ENCODE measurements at places on chromosomes 13 and 19. TPM values are rescaled to one million over a fixed set of nuclear protein-coding genes. Genes with fewer than 3 reads are reported as not detected.

- no peak overlapping the region for H3K27ac ChIP-seq
- DNase-seq: no peak
- no peaks in the 10 kb centered on the region for H3K4me1 ChIP-seq
- no peaks in the 10 kb centered on the region for H3K36me3 ChIP-seq
Measured at GRCh38 chr13:71935166-71935840, 68.3 kb upstream of the DACH1 start.

- no peaks in the 10 kb centered on the region for H3K27me3 ChIP-seq
- peaks cover 14% of the 10 kb centered on the region for H3K4me1 ChIP-seq
- H3K36me3 ChIP-seq: peaks cover 42% of the 10 kb centered on the region
- no peak overlapping the region for H3K27ac ChIP-seq
Measured at GRCh38 chr19:16216744-16217670, 19.3 kb downstream of the AP1M1 start.

DNA sequence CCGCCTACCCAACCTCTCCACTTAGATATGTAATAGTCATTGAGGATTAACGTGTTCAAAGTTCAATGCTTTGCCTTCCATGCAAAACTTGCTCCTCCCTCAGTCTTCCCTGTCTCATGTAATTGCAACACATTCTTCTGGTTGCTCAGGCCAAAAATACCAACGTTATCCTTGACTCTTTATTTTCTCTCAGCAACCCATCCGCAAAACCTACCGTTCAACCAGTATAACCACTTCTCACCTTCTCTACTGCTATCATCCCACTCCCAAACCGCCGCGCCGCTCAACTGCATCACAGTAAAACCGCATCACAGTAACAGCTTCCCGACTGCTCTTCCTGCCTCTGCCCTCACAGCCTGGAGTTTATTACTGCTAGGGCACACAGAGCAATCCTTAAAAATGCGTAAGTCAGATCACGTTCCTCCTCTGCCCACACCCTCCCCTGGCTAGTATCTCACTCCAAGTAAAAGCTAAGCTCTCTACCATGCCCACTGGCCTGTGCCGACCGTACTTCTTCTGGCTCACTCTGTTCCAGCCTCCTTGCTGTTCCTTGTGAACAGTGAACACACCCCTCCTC is 8.2 kb downstream of the MTIF3 start:
- H3K27me3 ChIP-seq: no peaks in the 10 kb centered on the region
- DNase-seq: no peak
- no peaks in the 10 kb centered on the region for H3K4me1 ChIP-seq
- no peak overlapping the region for H3K27ac ChIP-seq
- H3K4me3 ChIP-seq: no peak overlapping the region

- H3K4me3 ChIP-seq: no peak overlapping the region
- no peaks in the 10 kb centered on the region for H3K27me3 ChIP-seq
- no peaks in the 10 kb centered on the region for H3K36me3 ChIP-seq
- no peak for DNase-seq
- H3K4me1 ChIP-seq: no peaks in the 10 kb centered on the region
- H3K27ac ChIP-seq: no peak overlapping the region
Measured at GRCh38 chr13:69485991-69486592, 621.5 kb upstream of the ATXN8OS start.

- no peaks in the 10 kb centered on the region for H3K27me3 ChIP-seq
- DNase-seq: no peak
- peak overlapping the region; percentile 100 for H3K27ac ChIP-seq
- H3K4me3 ChIP-seq: peak overlapping the region; percentile 94
Measured at GRCh38 chr19:5719274-5719960, 529 bp downstream of the LONP1 start.

KLK4 gene
- not detected for total RNA-seq

NLRP11 gene
- not detected for total RNA-seq

SYNGR4 gene
- not detected for total RNA-seq

DNA sequence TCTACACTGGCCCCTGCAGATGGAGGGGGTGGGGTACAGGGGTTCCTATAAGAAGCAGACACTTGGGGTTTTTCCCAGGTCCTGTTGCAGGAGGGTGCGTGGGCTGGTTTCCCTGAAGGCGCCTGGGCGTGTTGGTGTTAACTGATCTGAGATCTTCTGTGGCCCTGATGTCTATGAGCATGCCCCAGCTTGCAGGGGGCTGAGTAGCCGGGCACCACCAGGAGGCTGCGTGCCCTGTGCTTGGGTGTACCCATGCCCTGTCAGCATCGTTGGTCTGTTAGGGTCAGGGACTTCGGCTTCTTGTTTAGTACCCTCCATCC is 45.3 kb downstream of the CAPN12 start:
- H3K27ac ChIP-seq: peak overlapping the region; percentile 76
- DNase-seq: no peak
- H3K4me3 ChIP-seq: no peak overlapping the region
- H3K36me3 ChIP-seq: peaks cover 20% of the 10 kb centered on the region

- peaks cover 8% of the 10 kb centered on the region for H3K36me3 ChIP-seq
- H3K27me3 ChIP-seq: no peaks in the 10 kb centered on the region
- H3K27ac ChIP-seq: no peak overlapping the region
- DNase-seq: no peak
- no peak overlapping the region for H3K4me3 ChIP-seq
Measured at GRCh38 chr19:1435378-1435989, 2.7 kb upstream of the RPS15 start.

- no peak for DNase-seq
- H3K27ac ChIP-seq: no peak overlapping the region
- H3K4me3 ChIP-seq: no peak overlapping the region
- H3K27me3 ChIP-seq: peaks cover 55% of the 10 kb centered on the region
Measured at GRCh38 chr19:41792513-41793413, 3.6 kb upstream of the CEACAM3 start.

DNA sequence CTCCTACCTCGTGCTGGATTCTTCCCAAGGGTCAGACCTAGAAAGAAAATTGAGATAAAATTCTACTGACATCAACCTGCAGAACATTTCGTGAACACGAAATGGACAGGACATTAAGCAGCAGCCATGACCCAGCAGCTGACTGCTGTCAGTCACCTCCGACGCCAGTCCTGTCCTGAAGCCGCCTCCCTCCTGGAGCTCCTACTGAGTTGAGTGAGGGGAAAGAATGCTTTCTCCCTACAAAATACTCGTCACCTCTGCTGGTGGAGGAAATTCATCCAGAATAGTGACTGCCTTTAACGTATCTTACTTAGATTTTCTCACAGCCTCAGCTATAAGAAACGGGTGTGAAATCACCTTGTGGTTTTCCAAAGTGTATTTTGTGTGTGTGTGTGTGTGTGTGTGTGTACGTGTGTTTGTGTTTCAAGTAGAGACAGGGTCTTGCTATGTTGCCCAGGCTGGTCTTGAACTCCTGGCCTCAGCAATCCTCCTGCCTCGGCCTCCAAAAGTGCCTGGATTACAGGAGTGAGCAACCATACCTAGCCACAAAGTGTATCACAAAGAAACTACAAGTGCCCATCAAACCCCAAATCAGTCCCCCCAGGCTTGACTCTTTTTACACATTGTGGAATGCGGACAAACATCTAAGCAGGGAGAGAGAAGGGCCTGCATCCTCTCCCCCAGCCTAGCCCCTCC is 2.3 kb upstream of the C13orf42 start:
- no peaks in the 10 kb centered on the region for H3K27me3 ChIP-seq
- no peaks in the 10 kb centered on the region for H3K36me3 ChIP-seq
- peaks cover 16% of the 10 kb centered on the region for H3K4me1 ChIP-seq
- no peak overlapping the region for H3K4me3 ChIP-seq
- no peak overlapping the region for H3K27ac ChIP-seq
- no peak for DNase-seq

GRK1 gene
- not detected for total RNA-seq

HS6ST3 gene
- not detected for total RNA-seq

DNA sequence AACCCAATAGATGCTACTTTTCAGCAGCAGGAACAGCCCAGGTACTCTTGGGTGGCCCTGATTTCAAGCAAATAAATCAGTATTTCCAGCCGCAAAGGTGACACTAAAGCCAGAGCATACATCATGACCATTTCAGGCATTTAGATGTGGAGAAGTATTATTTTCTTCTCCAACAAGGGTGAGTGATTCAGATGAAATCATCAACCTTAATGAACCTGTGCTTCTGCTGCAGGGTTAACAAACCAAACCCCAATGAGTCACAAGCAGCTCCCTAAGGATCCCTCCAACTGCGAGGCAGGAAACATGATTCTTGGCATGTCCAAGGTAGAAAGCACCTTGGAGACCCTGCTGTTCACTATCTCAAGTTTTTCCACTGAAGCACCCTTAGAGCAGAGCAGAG is 32.7 kb downstream of the MBNL2 start:
- no peaks in the 10 kb centered on the region for H3K36me3 ChIP-seq
- H3K27me3 ChIP-seq: no peaks in the 10 kb centered on the region
- H3K4me1 ChIP-seq: peaks cover 80% of the 10 kb centered on the region
- no peak overlapping the region for H3K4me3 ChIP-seq

DNA sequence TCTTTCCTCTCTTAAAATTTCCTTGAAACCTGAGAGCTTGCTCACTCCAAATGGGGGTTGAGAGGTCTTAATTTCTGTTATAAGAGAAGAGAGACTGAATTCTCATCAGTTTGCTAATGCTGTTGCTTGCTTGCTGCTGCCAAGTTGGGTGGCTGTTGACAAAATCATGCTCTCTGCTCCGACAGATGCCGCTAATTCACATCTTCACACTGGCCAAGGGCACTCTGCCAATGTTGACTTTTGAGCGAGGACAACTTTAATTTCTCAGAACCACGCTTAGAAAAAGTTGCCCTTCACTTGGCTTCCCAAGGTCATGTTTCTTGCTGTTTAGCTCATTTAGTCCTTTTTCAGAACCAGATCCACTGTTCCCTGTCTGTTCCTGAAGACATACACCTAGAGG is 402.9 kb downstream of the HS6ST3 start:
- no peaks in the 10 kb centered on the region for H3K27me3 ChIP-seq
- H3K36me3 ChIP-seq: no peaks in the 10 kb centered on the region
- H3K4me1 ChIP-seq: no peaks in the 10 kb centered on the region
- H3K27ac ChIP-seq: no peak overlapping the region

CFAP97D2 gene
- total RNA-seq: not detected

IL11 gene
- 3.1 TPM for total RNA-seq

GRCh38 chr13:46721054-46721453 is 75.9 kb downstream of the ESD start:
- DNase-seq: no peak
- H3K4me3 ChIP-seq: no peak overlapping the region
- peaks cover 12% of the 10 kb centered on the region for H3K36me3 ChIP-seq
- peaks cover 26% of the 10 kb centered on the region for H3K4me1 ChIP-seq
- H3K27ac ChIP-seq: no peak overlapping the region

- H3K36me3 ChIP-seq: no peaks in the 10 kb centered on the region
- H3K27me3 ChIP-seq: peaks cover 36% of the 10 kb centered on the region
- no peak for DNase-seq
- H3K27ac ChIP-seq: no peak overlapping the region
Measured at GRCh38 chr13:27334774-27335435, 64.3 kb downstream of the RASL11A start.

RRAS gene
- 104 TPM for total RNA-seq

- H3K4me1 ChIP-seq: peaks cover 16% of the 10 kb centered on the region
- H3K36me3 ChIP-seq: peaks cover 8% of the 10 kb centered on the region
- DNase-seq: no peak
- no peak overlapping the region for H3K4me3 ChIP-seq
Measured at GRCh38 chr13:46350003-46350402, 37.0 kb downstream of the RUBCNL start.

DNA sequence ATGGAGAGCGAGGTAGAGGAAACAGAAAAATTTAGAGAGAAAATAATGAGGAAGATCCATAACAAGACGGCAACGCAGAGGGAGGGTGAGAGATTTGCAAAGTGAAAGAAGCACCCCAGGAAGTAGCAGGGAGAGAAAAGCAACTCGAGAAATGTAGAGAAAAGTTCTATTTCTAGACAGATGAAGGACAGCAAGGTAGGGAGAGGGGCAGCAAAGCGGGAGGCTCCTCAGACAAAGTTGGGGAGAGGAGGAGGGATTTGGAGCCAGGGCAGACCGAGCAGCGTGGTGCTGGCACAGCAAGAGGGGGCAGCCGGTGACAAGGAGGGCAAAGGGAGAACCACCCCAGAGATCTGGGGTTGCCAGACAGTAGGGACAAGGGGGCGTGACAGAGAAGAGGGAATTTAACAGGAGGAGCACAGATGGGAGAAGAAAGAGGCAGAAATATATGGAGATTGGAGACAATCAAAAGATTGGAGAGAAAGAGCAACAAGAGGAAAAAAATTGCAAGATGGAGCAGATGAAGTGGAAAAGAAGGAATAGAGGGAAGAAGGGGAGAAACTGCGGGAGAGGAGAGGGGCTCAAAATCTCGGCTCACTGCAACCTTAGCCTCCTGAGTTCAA is 989 bp downstream of the ZNF766 start:
- peak overlapping the region; percentile 100 for H3K4me3 ChIP-seq
- no peak for DNase-seq
- no peaks in the 10 kb centered on the region for H3K27me3 ChIP-seq
- peaks cover 13% of the 10 kb centered on the region for H3K36me3 ChIP-seq
- H3K4me1 ChIP-seq: peaks cover 32% of the 10 kb centered on the region
- peak overlapping the region; percentile 98 for H3K27ac ChIP-seq

- DNase-seq: no peak
- peaks cover 32% of the 10 kb centered on the region for H3K4me1 ChIP-seq
- peak overlapping the region; percentile 100 for H3K27ac ChIP-seq
- peaks cover 2% of the 10 kb centered on the region for H3K36me3 ChIP-seq
- H3K4me3 ChIP-seq: peak overlapping the region; percentile 60
- H3K27me3 ChIP-seq: no peaks in the 10 kb centered on the region
Measured at GRCh38 chr19:7928334-7928706, 2.4 kb upstream of the CTXN1 start.

DNA sequence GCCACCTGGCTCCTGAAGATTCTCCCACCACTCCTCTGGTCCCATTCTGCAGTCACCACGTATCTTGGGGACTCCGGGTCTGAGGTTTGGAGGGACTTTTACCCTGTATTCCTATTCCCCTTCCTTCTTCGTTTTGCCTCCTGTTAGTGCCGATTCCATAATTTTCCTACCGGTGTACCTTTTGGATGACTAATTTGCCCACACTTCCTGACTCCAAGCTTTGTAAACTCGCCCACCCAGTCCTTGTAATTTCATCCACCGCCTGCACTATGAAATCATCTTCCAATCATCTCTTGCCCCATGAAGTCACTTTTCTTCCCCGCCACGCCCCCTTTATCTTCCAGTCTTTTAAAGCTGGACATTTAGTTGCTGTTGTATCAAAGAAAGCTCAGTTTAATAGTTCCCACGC is 572 bp downstream of the UCHL3 start:
- peak overlapping the region; percentile 95 for H3K27ac ChIP-seq
- H3K27me3 ChIP-seq: no peaks in the 10 kb centered on the region

- no peaks in the 10 kb centered on the region for H3K36me3 ChIP-seq
- no peak overlapping the region for H3K27ac ChIP-seq
- no peak for DNase-seq
- no peaks in the 10 kb centered on the region for H3K4me1 ChIP-seq
- H3K27me3 ChIP-seq: peaks cover 3% of the 10 kb centered on the region
- no peak overlapping the region for H3K4me3 ChIP-seq
Measured at GRCh38 chr19:13241231-13242104, 91.3 kb downstream of the IER2 start.

DNA sequence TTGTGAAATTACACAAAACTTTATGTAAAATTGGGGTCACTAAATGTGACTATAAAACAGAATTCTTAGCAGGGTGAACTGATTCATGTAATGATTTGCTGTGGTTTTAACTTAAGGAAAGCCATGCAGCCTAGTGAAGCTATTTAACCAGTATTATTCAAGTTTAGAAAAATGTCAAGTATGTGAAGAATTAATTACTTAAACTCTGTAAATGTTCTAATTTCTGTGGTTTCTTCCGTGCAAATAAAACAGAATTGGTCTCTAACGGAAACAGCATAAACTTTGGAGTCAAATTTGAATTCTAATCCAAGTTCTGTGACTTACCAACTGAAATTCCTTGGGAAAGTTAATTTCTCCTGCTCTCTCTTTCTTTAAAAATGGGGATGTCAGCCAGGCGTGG is 13.3 kb downstream of the CDC16 start:
- peaks cover 22% of the 10 kb centered on the region for H3K4me1 ChIP-seq
- H3K27ac ChIP-seq: peak overlapping the region; percentile 87
- H3K4me3 ChIP-seq: no peak overlapping the region
- peaks cover 41% of the 10 kb centered on the region for H3K36me3 ChIP-seq
- no peak for DNase-seq

PNMA8B gene
- total RNA-seq: 2.5 TPM
